CD8-positive, alpha-beta memory T cell (primary cell): ENCODE measurements at places on chromosomes 2 and 18. TPM values are rescaled to one million over a fixed set of nuclear protein-coding genes. Genes with fewer than 3 reads are reported as not detected.

The BOLA3 gene
- 74.1 TPM for polyA plus RNA-seq

The RNF152 gene
- not detected for polyA plus RNA-seq

The GALNT5 gene
- polyA plus RNA-seq: not detected

DNA sequence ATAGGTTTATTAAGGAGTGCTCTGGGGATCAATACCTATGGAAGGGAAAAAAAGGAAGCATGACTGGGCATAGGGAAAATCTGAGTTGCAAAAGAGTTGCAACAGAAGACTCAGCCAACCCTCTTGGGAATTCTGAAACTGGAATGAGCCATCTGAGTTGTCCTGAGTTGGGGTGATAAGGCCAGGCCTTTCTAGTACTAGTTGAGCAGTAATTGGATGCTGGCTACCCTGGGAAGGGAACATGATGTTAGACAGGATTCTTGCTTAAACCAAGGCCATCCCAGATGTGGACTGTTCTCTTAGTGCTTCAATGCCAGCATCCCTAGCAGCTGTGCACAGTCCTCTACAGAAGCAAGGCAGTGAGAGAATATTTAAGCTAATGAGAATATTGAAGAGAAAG lies 348.8 kb upstream of the GULP1 start:
- no peaks in the 10 kb centered on the region for H3K4me1 ChIP-seq
- DNase-seq: no peak
- no peak overlapping the region for H3K27ac ChIP-seq
- no peaks in the 10 kb centered on the region for H3K27me3 ChIP-seq

GRCh38 chr2:1976112-1976511 lies 231.8 kb upstream of the PXDN start:
- H3K4me1 ChIP-seq: no peaks in the 10 kb centered on the region
- no peak overlapping the region for H3K27ac ChIP-seq
- H3K27me3 ChIP-seq: no peaks in the 10 kb centered on the region
- no peaks in the 10 kb centered on the region for H3K36me3 ChIP-seq
- no peak overlapping the region for H3K4me3 ChIP-seq

- no peak overlapping the region for H3K4me3 ChIP-seq
- no peaks in the 10 kb centered on the region for H3K36me3 ChIP-seq
- no peak overlapping the region for H3K27ac ChIP-seq
- DNase-seq: peak; percentile 71
- H3K27me3 ChIP-seq: no peaks in the 10 kb centered on the region
- H3K4me1 ChIP-seq: peaks cover 8% of the 10 kb centered on the region
Measured at GRCh38 chr2:112749755-112750559, 14.5 kb downstream of the CKAP2L start.

GRCh38 chr2:63530704-63531279 lies 57.5 kb downstream of the WDPCP start:
- no peaks in the 10 kb centered on the region for H3K36me3 ChIP-seq
- no peak for DNase-seq
- no peak overlapping the region for H3K4me3 ChIP-seq
- no peaks in the 10 kb centered on the region for H3K4me1 ChIP-seq

- no peak overlapping the region for H3K4me3 ChIP-seq
- H3K27ac ChIP-seq: no peak overlapping the region
- H3K36me3 ChIP-seq: no peaks in the 10 kb centered on the region
- H3K27me3 ChIP-seq: no peaks in the 10 kb centered on the region
- H3K4me1 ChIP-seq: peaks cover 6% of the 10 kb centered on the region
Measured at GRCh38 chr2:195477996-195478382, 179.0 kb upstream of the SLC39A10 start.
